ENCODE measurements at places on chromosomes 7 and 10.

- no peak for DNase-seq
Measured at GRCh38 chr10:61900829-61901792, at the start of gene ARID5B. Gene ARID5B, plus strand, starts transcription at chr10:61901699. Its CDS starts 11 bp downstream, at chr10:61901710.

GRCh38 chr7:826230-826917, 5.9 kb upstream of the SUN1 start:
- DNase-seq: no peak

DNA sequence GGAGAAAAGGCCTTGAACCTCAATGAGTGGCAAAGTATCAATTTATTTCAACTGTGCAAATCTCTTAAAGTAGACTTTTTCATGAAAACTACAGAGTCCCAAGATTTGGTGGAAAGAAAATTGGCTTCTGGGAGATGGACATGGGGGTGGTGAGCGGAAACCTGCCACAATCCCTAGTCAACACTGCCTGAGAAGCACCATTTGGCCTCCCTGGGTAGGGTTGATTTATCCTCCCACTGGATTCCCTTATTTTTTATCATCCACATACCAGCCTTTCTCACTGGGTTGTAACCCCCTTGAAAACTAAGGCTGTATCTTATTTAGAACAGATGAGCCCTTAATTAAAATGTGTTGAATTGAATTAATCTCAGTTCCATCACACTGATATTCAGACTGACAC, 101.7 kb upstream of the PTN start:
- DNase-seq: no peak

- DNase-seq: no peak
Measured at GRCh38 chr10:129853562-129853903, 110.5 kb downstream of the EBF3 start.

DNA sequence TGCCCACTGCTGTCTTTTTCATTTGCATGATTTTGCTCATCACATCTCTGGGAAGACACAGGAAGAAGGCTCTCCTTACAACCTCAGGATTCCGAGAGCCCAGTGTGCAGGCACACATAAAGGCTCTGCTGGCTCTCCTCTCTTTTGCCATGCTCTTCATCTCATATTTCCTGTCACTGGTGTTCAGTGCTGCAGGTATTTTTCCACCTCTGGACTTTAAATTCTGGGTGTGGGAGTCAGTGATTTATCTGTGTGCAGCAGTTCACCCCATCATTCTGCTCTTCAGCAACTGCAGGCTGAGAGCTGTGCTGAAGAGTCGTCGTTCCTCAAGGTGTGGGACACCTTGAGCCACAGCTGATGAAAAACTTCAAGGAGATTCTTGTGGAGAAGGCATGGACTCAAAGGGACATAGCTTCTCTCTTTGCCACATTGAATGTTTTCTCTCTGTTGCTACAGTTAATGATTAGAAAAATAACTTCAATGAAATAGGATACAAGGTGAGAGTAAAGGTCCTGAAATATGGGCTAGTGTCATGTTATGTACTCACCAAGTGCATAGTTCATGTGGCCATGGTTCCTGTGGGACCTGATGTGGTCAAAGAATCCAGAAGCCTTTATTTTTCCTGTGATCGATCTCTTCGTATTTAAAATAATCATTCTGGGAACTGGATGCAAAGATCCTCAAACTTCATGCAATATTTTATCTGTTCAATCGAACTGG, 970 bp downstream of the TAS2R60 start:
- DNase-seq: no peak

GRCh38 chr7:44087911-44088838, 5.8 kb upstream of the POLM start:
- DNase-seq: no peak

DNA sequence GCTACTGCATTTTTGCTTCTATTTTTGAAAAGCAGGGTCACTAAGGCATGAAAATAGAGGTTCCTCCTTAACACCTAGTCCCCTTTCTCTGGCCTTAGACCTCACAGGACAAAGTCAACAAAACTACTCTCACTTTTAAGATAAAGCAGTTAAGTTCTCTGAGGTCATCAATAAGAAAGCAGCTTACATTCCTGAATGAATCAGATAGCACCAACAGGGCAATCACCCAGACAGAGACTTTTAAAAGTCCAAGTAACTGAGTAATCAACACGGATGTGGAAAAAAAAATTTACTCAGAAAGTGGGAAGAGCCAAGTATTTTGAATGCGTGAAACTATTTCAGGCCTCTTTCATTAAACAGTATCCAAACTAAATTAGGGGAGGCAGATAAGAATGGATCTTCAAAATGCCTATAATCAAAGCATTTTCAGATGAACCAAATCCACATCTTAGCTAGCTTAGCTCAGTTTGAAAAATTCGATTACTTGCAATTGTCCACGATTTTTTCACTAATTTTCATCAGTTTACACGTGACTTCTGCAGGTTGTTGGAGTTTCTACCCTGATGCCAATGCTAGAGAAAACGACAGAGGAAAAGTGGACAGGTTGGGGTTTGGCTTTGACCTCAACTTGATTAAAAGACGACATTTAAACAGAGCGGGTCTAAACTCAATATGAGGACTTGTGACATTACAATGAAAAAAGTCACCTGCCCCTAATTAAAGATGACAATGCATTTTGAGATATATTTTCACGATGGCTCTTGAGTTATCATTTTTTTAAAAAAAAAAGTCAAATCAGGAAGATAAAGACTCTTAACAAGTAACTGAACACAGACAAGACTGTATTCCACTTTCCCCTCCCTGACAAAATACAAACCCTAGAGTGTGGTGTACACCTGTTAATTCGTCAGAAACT, 1.6 kb downstream of the BEND7 start:
- no peak for DNase-seq

DNA sequence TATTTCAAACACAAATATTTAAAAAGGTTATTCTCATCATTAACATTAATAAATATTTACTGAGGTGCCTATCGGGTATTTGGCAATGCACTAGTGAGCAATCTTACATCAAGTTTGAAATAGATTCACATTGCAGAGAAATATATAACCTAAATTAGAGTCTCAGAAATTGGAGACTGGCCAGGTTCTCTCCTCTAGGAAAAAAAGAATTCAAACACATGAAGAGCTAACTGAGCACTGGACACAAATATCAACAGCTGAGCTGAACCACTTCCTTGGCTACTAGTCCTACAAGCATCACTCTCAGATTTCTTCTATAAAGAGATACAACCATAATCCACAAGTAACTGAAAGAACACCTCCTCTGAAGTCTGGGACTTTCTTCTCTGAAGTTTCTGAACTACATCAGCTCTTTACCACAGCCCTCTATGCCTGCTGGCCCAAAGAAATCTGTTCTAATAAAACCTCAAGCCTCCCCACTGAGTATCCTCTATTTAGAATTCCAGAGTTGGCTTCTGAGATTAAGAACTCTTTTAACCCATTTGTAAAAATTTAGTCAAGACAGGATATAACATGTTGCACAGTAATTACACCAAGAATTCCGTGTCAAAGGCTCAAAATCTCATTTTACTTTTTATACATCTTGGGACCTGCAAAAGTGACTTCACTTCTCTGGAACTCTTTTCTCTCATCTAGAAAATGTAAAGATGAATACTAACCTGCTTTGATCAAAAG, 45.2 kb downstream of the MTERF1 start:
- no peak for DNase-seq

GRCh38 chr10:84634636-84635035, 306.2 kb downstream of the CCSER2 start:
- no peak for DNase-seq

- peak; percentile 47 for DNase-seq
Measured at GRCh38 chr7:143299840-143300239, 11.7 kb downstream of the CASP2 start.

DNA sequence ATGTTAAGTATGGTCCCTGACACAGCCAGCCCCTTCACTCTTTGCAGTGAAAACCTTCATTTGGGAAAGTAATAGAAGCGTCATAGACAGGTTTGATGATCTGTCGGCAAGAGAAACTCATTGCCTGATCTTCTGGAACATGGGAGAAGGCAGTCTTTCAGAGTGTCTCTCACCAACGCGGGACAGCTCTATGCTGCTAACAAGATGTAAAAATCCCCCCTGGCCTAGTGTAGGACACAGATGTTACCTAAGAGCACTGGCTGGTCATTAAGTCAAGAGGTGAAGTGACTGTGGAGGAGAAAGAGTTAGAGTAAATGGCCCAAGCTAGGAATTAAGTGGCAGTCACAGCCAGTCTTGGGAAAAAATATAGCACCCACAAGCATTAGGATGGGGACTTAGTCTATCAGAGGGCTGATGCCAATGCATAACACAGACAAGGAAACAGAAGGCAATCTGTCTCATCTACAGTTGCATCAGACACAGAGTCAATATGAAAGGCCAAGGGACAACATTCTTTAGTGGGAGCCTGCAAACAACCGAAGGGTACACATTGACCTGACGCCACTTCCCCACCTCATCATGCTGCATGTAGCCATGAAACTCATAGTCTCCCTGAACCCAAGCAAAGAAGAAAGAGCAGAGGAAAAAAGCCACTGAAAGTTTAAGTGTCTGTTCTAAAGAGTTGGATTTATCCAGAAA, 69.5 kb downstream of the SORCS1 start:
- no peak for DNase-seq

DNA sequence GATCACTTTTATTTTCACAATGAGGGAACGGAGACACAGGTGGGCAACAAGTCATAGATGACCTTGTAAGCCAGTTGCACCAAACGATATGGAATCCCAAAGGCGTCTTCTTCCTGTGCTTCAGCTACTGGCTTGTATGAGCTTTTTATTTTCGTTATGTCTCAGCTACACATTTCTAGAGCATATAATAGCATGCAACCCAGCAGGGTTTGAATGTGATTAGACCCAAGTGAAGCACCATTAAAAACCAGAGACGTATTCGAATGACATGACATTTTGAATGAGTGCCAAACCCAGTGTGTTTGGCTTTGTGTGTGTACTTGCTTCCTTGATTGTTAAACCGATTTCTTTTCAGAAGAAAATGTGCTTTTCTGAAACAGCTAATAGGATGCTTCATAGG, 963.2 kb upstream of the CELF2 start:
- no peak for DNase-seq

DNA sequence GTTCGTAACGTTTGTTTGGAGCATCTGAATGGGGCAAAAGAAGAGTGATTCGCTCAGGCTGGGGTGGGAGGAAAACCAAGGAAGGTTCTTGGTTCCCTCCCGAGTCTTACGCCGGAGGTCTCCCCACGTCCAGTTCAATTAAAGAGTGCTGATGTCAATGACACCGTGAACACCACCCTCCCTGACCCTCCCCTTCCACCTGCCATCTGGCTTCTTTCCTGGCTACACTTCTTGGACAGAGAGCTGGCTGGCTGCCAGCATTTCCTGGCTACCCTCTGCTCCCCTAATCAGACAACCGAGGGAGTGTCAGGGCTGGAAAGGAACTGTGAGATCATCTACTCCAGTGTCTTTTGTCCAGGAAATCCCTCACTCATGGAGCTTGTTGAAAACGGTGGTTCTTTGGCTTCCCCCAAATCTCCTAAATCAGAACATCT, 24.1 kb upstream of the FFAR4 start:
- DNase-seq: no peak

DNA sequence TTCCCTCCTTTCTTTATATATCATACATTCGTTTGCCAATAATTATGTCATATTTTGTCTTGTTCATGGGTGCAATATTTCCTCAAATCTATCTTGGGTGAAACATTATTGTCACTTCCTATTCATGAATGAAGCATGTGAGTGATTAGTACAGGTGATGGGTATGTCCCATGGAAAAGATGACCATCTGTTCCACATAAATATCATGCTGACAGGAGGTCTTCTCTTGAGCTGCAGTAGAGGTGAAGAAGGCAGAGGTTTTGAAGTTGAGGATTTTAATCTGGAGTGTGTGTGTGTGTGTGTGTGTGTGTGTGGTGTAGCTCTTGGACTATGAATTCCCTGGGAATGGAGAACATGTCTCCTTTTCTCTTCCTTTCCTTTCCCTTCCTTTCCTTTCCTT, 350.5 kb upstream of the CHRM2 start:
- no peak for DNase-seq

GRCh38 chr7:28005847-28006231, 174.8 kb downstream of the JAZF1 start:
- no peak for DNase-seq

GRCh38 chr7:44678471-44679179, 70.0 kb upstream of the ZMIZ2 start:
- DNase-seq: no peak

DNA sequence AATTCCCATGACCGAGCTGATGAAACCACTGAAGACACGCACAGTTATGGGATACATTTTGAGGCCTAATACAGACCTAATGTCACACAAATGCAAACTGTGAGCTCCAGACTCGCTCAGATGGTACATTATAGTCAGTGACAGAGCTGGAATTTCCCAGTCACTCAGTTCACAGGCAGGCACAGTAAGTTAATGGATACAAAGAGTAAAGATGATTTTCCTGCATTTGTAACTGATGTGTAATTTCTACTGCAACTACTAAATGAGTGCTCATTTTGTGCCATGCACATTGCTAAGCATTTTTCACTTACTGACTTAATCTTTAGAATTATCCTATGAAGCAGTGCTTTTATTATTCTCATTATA, 56.5 kb downstream of the ENO4 start:
- no peak for DNase-seq

GRCh38 chr7:114659409-114660125, 245.0 kb downstream of the FOXP2 start:
- no peak for DNase-seq

DNA sequence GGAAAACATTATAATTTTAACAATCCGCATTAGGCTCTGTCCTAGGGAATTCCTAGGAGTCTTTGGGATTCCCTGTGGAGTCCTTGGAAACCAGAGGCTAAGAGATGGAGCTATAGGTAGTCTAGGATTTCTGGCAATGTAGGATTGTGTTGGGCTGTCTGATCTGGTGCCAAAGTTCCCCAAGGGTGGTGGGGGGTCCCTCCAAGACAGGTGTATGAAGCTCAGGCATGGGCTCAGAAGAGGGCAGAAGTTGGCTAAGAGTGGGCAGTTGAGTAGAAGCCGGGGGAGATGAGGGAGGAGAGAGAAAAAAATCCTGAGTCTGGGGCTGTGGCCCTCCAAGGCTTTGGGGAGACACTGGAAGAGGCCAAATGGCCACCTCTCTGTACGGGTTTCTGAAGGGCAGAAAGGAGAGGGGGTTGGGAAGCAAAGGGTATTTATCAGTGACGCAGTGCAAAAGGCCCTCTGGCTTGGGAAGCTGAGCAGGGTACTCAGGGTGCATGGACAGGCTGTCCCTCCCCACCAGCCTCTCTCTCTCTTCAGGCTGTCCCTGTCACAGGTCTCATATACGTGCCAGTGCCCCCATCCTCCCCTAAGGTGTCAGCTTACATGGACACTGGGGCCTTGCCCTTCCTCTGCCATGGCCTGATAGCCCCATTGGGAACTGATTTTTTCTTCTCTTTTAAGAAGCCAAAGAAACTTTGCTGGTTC, 929 bp downstream of the HOXA6 start:
- DNase-seq: no peak

DNA sequence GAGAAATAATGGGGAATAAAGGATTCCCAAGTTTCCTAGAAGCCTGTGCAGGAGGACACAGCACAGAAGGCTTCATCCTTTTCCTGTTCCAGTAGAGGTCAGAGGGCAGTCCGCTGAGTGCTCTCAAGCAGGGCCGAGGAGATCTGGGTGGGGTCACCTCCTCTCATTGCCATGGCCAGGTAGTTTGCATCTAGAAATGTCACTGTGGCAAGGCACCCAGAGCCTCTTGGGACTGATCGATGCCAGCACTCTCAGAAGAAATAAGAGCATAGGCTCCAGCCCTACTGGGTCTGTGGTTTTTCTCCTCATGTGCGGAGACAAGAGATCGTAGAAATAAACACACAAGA, 7.9 kb downstream of the NUB1 start:
- DNase-seq: no peak
